Pons (tissue), 1 donor: ENCODE measurements at places on chromosomes 4 and X.
A peak's percentile ranks its signal among the peaks of the same experiment; 100 is the strongest.

GRCh38 chr4:10273030-10273429 lies 156.4 kb upstream of the WDR1 start:
- DNase-seq: no peak

DNA sequence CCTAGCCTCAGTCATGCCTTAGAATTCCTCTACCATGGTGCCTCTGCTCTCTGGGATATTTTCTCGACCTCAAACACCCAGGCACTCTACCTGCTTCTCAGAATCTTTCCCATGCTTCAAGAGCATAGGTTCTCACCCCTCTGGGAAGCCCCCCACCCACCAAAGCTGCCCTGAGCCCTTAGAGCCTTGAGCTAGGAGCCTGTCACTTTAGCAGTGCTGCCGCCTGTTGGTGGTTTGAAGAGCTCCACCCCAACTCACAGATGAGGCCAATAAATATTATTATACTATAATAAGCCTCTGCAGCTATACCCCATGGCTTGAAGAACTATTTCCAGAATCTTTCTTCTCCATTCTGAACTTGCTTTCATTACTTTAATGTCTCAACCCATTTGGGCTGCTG lies 109.7 kb downstream of the RTL5 start:
- no peak for DNase-seq

GRCh38 chr4:78513411-78513975 lies 38.1 kb upstream of the ANXA3 start:
- no peak for DNase-seq

DNA sequence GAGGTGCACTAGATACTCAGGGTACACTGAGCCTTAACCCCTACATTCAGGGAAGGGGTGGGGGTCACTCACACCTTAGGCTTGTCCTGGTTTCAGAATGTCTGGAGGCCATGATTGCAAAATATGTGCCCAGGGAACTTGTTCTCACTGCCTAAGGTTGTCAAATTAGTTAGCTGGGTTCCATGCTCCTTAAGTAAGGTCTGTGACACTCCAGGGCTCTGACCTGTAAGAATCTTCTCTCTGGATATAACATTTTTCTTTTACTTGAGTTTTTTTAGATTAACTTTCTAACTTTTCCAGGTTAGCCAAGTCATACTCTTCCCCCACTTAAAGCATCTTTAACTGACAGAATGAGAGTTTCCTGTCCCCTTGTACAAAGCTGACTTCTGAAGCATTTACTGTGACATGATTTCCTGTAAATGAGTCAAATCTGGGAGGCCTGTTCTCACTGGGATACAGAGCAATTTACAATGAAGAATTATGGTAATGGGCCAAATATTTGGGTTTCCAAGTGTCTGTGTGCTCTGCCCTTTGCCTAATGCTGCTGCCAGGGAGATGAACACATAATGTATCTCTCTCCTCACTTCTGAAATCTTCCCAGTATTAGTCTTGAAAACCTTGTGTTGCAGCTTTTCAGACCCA lies 101.7 kb downstream of the GATB start:
- no peak for DNase-seq

- DNase-seq: peak; percentile 21
Observed at GRCh38 chr4:111283066-111283677, 660.3 kb upstream of the PITX2 start.

- no peak for DNase-seq
Observed at GRCh38 chr4:111707491-111707890, 437.8 kb upstream of the FAM241A start.

GRCh38 chr4:95290702-95291101 lies 258.1 kb downstream of the UNC5C start:
- peak; percentile 90 for DNase-seq

DNA sequence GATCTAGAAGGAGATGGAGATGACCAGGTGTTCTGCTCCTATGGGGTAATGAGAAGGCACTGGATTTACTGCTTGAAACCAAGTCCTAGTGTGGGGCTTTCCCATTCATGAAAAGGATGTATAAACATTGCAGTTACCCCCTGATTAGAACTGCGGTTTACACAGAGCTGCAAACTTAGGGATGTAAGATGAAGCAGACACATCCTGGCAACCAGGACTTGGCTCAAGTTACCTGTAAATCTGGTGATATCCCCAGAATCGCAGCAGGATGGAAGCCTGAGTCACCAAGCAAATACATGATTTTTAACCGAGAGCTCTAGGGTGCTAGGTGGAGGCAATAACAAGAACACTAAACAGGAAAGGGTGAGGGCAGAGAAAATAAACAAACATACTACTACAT lies 178.6 kb upstream of the MAMLD1 start:
- no peak for DNase-seq

DNA sequence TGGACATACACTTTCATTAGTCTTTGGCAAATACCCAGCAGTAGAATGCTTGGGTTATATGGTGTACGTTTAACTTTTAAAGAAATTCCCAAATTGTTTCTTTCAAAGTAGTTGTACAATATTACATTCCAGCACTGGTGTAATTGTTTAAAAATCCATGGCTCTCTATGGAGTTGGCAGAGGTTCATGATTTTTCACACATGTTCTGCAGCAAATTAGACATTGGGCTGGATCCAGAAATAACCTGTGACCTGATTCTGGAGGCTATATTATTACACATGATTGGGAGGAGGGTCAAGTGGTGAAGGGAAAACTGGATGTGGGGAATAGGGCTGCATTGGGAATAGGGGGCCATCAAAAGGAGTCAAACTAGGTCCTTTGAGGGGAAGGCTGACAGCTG lies 41.9 kb downstream of the MAMLD1 start:
- DNase-seq: no peak

- DNase-seq: no peak
Observed at GRCh38 chr4:42142591-42142990, 9.9 kb downstream of the BEND4 start.

DNA sequence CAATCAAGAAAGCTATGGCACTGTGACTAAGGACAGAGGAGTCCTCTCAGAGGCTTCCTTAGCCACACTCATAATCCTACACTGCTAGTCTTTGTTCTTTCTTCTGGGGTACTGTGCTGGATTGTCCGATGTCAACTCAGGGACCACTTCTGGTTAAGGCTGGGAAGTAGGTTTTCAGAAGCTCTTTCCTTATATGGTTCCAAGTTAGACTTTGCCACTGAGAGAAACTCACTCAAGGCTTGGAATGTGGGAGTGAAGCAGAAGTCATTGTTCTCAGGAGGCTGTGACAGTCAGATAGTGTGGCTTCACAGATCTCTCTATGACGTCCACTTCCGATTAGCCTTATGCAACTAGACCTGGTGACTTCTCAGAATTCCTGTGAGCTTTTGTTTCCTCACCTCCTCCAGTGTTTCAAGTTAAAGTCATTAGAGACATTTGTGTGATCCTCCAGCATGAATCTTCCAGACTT lies 317.3 kb upstream of the F9 start:
- no peak for DNase-seq

DNA sequence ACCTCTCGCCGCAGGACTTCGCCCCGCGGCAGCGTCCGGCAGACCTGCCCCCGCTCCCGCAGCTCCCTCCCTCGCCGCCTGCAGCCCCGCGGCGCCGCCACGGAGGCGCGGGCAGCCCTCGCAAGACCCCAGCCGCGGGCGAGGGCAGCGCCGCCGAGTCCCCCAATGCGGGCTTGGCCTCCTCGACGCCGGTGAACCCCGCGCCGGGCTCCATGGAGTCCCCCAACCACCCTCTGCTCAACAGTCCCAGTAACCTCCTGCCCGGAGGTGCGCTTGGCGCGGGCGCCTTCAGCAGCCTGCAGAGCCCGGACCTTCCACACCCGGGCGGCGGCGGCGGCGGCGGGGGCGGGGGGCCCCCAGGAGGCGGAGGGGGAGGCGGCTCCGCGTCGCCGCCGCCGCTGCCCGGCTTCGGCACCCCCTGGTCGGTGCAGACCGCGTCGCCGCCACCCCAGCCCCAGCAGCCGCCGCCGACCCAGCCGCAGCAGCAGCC lies 1.2 kb downstream of the CPEB2 start:
- DNase-seq: no peak

DNA sequence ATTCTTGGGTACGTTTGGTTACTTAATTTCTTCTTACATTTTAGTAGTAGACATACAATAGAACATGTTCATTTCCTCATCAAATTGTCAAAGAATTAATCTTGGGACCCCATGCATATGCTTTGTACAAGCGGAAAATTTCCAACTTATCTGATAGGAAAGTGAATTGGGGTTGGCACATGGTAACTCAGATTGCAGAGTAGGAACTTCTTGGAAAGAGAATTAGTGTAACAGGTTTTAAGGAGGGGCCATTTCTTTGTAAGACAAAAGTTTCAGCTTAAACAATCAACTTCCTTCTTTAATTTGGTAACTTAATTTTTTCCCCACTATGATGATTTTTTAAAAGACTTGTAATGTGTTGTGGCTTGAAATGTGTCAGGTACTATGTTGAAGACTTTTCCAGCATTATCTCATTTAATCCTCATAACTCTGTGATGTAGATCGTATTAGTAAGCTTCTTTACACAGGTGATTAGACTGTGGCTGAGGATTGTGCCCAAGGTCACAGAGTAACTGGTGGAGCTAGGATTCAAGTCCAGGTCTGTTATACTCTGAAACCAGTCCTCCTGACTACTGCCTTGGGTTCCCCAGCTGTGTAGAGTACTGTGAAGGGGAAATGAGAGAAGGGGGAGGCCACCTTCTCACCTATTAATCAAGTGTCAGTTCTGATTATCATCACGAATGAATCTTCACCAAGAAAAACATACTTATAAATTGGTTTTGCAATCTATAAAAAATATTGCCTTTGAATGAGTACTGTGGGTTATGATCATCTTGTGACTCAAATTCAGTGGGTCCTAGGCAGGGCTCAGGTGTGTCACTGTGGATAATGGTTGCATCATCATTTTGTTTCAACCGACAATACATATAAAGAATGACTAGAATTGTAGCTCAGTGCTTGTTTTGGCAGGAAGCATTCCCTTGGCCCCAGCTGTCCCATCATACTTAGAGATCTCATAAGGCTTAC lies 4.3 kb downstream of the GK start:
- no peak for DNase-seq

DNA sequence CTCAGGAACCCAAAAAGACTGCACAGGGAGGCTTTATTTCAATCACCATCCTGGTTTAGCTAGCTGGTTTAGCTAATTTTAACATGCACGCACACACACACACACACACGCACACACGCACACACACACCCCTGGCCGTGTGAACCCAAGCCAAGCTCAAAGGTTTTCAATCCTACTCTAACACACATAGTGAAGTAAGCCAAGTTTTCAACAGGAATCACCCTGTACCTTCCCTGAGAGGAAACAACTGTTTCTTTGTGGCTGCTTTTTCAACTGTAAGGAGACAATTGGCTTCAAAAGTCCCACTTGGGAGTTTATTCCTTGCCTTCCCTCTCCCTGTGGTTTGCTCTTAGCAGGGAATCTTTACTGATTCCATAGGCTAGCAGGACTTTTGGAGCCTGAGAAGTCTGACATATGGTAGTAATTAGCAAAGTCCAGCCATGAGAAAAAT lies 98.9 kb upstream of the BMP3 start:
- DNase-seq: no peak
